Anterior cingulate cortex (tissue), 58 donors: ENCODE measurements at places on chromosomes 16 and 17.

DNA sequence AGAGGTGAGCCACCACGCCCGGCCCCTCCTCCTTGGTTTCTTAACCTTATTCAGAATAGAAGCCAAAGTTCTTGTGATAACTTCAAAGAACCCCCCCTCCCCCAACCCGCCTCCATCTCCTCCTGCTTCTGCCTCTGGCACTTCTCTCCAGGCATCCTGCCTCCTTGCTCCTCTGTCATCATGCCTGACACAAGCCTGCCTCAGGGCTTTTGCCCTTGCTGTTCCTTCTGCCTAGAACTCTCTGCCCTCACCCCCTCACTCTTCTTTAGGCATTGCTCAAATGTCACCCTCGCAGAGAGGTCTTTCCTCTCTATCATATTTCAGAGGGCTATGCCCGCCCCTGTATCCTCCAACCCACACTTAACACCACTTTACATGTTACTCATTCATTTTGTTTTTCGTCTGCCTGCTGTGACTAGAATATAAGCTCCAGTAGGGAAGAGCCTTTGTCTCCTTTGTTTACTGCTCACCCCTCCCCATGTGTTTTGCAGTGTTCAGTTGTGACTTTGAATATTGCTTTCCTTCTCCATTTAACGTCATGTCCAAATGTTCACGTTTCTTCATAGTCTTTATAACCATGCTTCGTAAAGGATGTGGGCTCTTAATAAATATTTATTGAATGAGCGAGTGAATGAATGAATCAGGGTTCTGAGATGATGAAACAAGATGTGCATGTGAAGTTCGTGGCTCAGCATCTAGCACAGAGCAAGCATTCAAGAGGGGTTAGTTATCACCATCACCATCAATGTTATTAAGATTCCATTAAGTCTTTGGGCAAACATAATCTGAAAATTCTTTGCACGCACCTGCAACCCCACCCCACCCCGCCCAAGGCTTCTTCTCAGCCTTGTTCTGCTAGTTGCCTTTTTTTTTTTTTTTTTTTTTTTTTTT lies 186.2 kb upstream of the WSCD1 start:
- DNase-seq: no peak

DNA sequence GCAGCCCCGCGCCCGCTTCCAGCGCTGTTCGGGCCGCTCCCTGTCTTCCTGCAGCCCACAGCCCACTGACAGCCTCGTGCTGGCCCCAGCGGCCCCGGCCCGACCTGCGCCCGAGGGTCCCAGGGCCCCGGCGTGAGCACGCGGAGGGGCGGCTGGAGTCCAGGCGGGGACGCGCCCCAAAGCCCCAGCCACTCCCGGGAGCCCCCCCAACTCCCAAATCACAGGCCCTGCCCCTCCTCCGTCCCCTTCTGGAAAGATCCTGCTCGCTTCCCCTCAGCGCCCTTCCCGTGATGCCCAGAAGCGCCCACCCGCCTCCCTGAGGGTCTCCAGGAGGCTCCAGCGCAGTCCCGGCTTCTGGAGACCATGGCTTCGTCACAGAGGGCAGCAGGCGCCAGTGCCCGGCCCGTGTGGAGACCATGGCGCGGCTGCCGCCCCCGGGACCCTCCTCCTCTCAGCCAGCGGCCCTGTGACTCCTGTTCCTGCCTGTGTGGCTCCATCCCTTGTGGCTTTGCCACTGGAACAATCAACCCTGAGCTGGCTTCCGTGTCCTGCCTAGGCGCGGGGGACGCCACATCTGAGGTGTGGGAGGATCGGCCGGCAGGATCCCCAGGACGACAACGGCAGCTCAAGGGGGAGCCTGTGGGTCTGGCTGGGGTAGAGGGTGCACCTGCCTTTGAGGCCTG lies 3.9 kb downstream of the UTS2R start:
- no peak for DNase-seq

DNA sequence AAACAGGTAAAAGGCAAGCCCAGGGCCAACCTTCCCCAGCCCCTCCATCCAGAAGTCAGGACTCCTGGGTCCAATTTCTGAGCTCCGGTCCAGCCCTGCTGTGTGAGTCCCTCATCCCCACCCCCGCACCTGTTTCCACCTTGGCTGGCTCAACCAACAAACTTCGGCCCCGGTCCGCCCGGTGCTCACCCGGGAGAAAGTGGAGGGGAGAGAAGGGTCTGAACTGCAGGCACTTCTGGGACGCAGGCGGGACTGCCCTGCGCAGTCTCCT lies 541 bp downstream of the RHBDF2 start:
- no peak for DNase-seq

GRCh38 chr16:9823510-9823909 lies 358.7 kb downstream of the GRIN2A start:
- no peak for DNase-seq

- DNase-seq: no peak
These were observed 23.4 kb downstream of the GINS2 start for GRCh38 chr16:85665373-85665740.

DNA sequence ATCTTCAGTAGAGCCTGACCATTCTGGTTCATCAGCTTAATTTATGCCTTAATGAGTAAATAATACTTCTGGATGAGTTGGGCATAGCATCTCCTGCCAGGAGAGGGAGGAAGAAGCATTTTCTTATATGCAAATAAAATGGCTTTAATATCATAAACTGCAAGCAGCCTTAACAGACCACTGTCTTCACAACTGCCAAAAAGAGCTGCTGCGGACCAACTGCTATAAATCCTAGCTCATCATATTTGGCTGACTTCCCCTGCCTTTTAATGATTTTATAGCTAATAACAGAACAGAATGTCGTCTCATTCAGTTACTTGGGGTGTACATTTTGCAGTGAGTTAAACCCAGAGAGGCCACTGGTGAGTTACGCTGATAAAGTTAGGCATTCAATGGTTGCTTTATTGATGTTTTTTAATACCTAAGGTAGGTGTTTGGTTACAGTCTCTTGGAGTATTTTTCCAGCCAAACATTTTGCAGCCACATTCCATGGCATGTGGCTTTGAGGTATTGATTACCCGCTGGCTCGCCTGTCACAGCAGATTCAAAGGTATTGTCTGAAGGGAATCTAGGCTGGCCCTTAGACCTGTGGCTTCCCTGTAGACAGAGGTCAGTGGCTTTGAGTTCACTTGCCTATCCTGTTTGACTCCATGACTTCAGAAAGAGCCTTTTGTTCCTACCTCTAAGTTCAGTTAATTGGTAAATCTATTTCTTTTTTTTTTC lies 16.4 kb downstream of the FAM20A start:
- no peak for DNase-seq

DNA sequence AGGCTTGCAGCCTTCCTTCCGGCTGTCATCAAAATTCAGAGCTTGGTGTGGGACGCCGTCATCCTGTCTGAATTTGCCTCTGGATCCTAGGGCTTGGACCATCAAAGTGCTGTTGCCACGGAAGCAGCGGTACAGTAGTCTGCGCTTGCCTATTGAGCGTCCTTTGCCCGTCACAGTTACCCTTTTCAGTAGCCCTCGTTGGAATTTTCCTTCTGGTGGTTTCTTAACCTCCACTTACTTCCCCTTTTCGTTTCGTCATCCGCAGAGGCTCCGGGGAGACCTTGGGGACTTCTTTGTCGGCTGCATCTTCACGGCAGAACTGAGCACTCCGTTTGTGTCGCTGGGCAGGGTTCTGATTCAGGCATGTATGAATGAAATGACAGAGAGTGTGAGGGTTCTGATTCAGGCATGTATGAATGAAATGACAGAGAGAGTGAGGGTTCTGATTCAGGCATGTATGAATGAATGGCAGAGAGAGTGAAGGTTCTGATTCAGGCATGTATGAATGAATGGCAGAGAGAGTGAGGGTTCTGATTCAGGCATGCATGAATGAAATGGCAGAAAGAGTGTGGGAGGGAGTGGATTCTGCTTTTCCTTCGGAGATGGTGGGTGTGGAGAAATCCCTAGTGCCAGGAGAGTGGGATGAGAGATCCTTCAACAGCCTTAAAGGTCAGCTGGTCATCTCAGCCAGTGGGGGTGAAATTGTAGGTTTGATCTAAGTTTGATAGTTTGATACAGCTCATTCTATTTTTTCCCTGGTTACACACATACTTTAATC lies 8.0 kb downstream of the TLCD3A start:
- no peak for DNase-seq

- DNase-seq: no peak
These were observed 76.0 kb downstream of the VMP1 start for GRCh38 chr17:59783221-59784047.

GRCh38 chr17:74987909-74988711 lies 678 bp downstream of the CDR2L start:
- DNase-seq: peak; percentile 48

GRCh38 chr16:66551788-66552285 lies 539 bp upstream of the CKLF start:
- no peak for DNase-seq

- DNase-seq: no peak
These were observed 24.2 kb downstream of the SLC12A3 start for GRCh38 chr16:56889206-56889605.

- DNase-seq: no peak
These were observed 29.3 kb downstream of the ACTG1 start for GRCh38 chr17:81483085-81483861.

GRCh38 chr17:50596191-50597037 lies 35.9 kb downstream of the CACNA1G start:
- DNase-seq: no peak

DNA sequence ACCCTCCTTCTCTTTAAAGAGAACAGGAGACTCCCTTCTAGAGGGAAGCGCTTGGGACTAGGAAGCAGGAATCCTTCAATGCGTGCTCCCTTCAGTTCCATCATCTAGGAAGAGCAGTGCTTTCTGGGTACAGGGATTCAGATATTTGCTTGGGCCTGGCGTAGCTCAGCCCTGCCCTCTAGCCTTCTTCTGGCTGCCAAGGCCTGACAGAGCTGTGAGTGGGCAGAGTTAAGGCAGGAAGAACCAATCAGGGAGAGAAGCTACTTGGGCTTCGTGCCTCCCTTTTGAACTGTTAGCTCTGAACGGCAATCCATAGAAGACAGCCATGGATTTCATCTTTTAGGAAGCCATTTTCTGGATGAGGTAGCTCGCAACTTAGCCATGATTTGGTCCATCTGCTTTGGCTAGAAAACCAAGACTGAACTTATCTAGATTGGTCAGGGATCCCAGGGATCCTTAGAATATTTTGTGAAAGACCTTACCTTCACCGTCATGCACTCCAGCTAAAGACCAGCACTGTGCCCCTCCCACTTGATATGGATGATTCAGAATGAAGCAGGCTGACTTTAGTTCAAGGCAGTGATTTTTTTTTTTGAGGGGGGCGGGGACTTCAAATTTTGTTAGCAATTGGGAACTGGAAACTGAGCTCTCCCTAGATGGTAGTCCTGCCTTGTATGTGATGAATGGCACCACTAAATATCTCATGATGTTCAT lies 2.5 kb upstream of the CORO6 start:
- DNase-seq: no peak

DNA sequence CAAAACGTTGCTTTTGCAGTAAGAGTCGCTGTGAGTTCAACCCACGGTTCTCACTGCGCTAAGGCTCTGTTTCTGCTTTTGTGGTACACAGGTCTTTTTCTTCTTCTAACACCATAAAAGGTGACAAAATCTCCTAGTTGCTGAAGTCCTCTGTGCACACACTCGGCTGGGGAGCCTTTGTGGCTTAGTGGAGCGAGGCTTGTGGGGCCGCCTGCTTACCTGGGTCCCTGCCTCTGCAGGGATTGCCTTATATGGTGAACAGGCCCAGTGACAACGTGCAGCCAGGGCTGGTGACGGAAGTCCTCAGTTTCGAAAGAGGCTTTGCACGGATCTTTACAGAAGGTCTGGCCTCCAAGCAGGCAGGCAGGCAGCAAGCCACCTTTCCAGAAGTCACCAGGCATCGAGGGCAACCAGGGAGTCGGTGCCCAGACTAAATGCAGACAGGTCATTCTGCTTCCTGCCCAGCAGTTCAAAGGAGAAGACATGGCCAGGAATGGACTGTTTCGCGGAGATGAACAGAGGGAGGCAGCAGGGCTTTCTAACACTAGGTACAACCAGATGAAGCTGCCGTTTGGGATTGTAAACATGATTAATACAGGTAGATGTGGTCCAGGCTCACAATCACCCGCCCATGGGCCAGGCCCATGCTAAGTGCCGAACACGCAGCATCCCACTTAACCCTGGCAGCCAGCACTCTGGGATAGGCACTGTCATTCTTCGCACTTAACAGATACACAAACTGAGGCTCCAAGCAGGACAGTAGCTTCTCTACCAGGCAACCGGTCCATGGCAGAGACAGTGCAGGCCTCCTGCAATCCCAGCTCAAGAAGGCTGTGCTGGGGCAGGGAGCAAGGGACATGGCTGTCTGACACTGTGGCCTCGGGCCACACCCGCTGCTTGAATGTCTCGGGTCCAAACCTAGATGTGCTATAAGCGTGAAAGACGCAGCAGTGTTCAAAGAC lies 10.7 kb upstream of the MEAK7 start:
- no peak for DNase-seq

- DNase-seq: no peak
These were observed 42.0 kb upstream of the KSR1 start for GRCh38 chr17:27414271-27414670.

- no peak for DNase-seq
These were observed 12.8 kb downstream of the CDIP1 start for GRCh38 chr16:4525634-4526277.

DNA sequence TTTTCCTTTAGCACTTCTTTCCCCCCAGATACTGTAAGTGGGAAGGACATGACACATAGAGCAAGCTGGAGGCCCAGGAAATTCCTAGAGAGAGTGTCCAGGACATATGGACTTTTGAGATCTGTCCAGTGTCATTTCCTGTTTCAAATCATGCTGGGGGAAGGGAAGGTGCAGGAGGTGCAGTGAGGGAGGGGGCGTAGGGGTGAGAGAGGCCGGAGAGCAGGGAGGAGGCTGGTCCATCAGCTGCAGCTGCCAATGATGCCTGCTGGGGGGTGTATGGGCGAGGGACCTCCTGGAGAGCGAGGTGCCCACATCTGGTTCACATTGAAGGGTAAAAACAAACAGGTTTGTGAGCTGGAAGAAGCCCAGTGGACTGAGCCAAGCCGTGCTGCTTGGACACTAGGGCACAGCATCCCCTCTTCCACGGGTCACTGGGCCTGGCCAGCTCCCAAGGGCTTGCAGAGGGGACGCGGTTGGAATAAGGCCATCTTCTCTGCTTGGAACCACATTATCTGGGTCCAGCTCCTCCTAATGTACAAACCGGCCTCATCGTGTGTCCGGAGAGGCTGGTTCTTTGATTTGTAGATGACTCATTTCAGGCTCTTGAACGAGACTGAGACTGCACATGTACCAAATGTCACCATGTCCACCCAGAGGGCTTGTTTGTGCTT lies 70.4 kb upstream of the SMURF2 start:
- no peak for DNase-seq

GRCh38 chr17:78131172-78132083 lies 857 bp downstream of the TMC8 start:
- no peak for DNase-seq

GRCh38 chr17:1181753-1182137 lies 2.0 kb upstream of the ABR start:
- no peak for DNase-seq
